ENCODE measurements at places on chromosomes 12 and 14.
A peak's percentile ranks its signal among the peaks of the same experiment; 100 is the strongest.

DNA sequence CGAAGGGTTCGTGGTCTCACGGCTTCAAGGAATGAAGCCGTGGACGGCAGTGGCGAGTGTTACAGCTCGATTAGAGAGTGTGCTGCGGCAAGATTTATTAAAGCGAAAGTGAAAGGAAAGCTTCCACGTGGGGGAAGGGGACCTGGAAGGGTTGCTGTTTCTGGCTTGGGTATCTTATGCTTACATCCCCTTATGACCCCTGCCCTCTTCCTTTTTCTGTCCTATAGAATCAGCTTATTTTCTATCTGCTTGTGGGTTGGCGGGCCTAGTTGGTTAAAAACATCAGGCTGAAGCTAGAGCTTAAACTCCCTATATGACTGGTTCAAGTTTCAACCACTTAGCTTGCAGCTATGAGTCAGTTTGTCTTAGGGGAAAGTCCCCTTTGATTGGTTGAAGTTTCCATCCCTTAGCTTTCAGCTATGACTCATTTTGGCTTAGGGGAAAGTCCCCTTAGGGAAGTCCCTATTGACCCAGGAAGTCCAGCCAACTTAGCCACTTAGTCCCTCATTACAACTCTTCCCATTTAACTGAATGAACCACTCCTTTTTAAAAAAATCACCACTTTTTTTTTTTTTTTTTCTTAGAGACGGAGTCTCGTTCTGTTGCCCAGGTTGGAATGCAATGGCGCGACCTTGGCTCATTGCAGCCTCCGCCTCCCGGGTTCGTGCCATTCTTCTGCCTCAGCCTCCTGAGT, 1494.7 kb upstream of the TMEM132C start:
- DNase-seq: no peak

DNA sequence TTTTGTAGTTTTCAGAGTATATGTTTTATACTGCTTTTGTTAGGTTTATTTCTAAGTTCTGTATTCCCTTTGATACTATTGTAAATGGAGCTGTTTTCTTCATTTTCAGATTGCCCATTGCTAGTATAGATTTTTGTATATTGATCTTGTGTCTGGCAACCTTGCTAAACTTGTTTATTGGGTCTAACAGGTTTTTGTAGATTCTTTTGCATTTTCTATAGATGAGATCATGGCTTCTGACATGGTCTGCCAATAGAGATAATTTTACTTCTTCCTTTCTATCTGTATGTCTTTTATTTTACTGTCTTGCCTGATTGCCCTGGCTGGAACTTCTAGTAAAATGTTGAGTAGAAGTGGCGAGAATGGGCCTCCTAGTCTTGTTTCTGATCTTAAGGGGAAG, 40.3 kb downstream of the ANKRD9 start:
- DNase-seq: no peak

DNA sequence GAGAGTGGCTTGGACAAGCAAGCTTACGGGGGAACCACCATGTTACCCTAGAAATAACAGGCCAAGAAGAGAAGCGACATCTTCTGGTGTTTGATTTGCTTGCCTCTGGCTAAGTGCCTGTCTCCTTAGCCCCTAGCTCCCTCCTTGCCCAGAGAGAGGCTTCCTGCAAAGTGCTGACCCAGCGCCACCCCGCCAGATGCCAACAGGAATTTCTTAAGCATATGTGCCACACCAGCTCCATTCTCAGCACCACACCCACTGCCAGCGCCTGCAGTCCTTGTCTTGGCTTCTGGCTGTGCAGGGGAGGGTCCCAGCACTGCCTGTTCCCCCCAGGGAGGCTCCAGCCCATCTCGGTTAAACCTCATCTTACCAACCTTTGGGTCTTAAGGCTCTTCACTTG, 74.2 kb upstream of the NCOR2 start:
- no peak for DNase-seq

- no peak for DNase-seq
Observed at GRCh38 chr12:14921218-14921617, 17.1 kb downstream of the ERP27 start.

DNA sequence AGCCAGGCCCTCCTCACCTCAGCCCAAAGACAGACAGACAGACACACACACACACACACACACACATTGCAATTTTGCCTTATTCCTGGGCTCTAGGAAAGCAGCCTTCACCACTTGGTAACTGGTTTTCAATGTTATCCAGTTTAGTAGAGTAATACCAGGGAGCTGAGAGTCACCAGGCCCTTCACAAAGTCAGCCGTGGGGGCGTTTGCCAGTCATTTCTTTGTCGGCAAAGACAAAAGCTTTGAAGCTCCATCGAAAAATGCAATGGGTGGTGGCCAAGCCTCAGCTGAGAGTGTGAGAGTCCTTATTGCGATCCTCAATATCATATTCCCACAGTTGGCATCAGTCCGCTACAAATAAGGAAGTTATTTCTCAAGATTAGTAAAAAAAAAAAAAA, 8.1 kb upstream of the KCNA5 start:
- no peak for DNase-seq

DNA sequence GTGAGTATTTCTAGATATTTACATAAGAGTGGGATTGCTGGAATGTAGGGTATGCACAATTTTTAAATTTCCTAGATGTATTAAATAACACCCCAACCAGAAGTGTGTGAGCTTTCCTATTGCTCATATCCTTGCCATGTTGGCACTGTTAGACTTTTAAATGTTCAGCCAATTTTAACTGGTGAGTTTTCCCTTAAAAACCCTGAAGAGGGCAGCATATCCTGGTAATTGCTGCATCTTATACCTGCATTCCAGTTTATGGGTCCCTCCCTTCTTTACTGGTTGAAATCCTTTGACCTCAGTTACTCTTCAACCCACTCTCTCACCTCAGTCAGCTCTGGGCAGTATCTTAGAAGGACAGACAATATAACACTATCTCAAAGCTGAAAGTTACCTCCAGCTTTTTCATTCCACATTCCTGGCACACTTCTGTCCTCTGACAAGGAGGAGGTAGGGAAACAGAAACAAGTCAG, 270.6 kb downstream of the PAWR start:
- DNase-seq: peak; percentile 50
